GM12891 (cell line): ENCODE measurements at places on chromosomes 16 and 17.

- DNase-seq = no peak
These were observed 14.2 kb downstream of the USP36 start for GRCh38 chr17:78826421-78826820.

DNA sequence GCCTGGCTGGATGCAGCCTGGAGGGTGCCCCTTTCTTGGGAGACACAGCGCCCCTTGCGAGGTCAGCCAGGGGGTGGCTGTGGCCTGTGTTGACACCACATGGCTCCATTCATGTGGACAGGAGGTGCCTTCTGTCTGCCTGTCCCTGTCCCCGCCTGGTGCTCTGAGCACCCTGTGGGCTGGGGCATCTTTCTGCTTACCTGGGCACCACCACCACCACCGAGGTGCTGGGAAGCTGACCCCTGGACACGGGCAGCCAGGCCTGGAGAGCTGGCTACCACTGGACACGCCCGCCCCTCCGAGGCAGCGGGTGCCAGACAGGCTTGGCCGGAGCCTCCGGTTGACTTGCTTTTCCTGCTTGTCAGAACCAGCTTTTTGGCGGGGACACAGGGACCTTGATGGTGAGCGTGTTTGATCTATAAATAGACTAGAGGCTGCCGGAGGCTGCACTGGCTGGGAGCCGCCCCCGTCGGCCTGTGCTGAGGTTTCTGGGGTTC, 121.3 kb upstream of the GSE1 start:
- DNase-seq = no peak

DNA sequence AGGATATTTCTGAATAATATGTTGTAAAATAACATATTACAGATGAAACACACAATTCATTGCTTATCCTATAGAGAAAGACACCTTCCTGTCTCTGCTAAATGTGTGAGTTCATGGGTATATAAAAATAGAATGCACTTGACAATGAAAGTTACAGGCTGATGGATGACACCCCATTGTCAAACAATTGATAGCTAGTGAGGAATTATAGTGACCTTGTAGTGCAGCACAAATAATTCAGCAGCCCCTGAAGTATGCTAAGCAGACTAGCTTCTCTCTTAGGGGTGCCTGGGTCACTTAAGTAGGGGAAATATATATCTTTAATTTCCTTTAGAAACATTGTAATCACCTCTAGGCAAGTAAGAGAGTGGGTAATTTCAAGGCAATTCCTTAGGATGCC, 826.2 kb downstream of the CDH8 start:
- DNase-seq = no peak

GRCh38 chr16:57482845-57483545, 3.3 kb downstream of the DOK4 start:
- DNase-seq = no peak

DNA sequence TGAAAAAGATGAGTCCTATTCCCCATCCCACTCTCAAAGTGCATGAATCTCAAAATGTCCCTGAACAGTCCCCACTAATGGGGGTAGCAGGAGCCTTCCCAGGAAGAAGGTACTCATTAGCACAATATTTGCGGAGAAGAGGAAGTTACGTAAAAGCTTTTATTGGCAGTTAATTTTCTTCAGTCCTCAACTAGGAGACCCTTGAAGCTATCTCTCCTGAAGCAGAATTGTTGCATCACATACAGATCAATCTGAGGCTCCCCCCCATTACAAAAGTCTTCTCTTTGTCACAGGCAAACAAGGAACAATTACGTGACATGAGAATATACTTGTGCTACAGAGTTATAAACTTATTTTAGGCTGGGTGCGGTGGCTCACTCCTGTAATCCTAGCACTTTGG, 14.2 kb downstream of the SLFN12L start:
- DNase-seq = no peak

DNA sequence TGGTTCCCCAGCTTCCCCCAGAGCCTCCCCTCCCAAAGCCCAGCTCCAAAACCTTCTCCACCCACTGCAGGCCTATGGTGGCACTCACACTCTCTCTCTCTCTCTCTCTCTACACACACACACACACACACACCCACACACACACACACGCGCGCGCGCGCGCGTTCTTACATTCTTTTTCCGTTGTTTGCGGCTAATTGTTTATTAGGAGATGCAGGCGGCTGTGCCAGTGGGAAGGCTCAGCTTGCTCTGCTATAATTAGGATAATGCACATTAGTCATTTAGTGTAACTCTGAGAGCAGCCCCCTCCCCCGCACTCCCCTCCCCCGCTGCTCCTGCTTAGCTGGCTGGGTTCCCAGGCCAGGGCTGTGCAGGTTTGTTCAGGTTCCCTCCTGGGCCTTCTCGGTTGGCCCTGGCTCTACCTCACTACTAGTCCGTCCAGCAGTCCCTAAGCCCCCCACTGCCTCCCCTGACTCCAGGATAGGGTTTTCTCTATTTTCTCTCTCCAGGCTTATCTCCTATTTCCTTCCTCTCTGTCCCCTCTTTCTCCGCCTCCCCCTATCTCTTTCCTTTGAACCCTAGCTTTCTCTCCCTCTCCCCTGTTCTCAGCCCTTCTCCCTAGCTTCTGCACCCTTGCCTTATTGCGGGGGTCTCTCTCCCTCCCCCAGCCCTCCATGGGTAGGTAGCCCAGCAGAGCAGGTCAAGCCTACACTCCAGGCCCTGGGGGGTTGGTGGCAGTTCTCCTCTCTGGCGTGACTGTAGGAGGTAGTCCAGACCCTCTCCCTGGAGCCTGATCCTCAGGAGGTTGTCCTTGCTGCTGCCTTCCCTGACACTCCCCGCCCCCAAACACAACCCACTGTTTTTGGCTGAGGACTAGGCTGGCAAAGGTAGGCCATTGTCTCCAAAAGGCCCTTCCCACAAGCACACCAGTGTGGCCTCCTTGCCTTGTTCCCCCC, 34.0 kb downstream of the TMEM132E start:
- no peak for DNase-seq

DNA sequence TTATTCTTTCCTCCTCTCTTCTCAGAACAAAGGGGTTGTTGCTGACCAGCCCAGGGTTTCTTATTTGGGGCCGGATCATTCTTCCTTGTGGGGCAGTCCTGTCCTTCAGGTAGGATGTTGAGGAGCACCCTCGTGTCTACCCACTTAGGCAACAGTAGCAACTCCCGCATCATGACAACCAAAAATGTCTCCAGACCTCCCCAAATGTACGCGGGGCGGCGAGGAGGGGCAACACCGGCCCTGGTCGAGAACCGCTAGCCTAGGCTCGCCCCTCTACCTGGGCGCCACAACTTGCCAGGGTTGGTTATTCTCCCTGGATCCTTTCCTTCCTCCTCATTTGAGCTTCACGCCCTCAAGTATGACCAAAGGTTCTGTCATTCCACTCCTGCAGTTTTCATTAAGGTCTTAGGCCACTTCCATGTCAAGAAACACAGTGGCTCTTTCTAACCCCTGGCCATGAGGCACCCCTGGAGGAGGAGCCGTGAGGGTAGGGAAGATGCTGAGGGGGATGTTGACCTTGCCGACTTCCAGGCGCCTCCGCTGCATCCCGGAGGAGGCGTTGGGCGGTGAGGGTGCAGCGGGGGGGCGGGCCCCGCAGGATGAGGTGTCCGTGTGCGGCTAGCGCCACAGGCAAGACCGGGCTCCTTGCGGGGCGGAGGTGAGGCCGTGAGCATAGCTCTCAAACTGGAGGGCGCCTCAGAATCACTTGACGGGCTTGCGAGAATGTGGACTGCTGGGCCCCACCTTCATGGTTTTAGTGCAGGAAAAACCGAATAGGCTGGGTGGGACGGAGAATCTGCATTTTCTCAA, 712 bp upstream of the SPECC1 start:
- peak; percentile 25 for DNase-seq

DNA sequence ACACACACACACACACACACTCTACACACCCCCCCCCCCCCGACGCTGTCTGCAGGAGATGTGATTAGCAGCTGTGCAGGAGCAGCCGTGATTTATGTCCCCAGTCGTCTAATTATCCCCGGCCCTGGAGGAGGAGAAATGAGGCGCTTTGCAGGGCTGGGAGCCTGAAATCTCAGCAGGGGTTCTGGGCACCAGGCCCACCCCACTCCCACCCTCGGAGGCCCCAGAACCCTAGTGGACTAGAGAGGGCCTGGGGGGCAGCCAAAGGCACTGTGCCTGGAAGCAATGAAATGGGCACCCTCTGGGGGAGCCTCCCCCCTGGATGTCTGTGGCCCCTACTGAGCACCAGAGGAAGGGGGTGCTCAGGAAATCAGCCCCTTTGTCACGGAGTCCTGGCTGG, 134.2 kb upstream of the CIBAR2 start:
- DNase-seq = no peak

- no peak for DNase-seq
These were observed 28.4 kb upstream of the ZFPM1 start for GRCh38 chr16:88424587-88425235.

- DNase-seq = no peak
These were observed 385.2 kb downstream of the NPIPA8 start for GRCh38 chr16:17951378-17951777.

DNA sequence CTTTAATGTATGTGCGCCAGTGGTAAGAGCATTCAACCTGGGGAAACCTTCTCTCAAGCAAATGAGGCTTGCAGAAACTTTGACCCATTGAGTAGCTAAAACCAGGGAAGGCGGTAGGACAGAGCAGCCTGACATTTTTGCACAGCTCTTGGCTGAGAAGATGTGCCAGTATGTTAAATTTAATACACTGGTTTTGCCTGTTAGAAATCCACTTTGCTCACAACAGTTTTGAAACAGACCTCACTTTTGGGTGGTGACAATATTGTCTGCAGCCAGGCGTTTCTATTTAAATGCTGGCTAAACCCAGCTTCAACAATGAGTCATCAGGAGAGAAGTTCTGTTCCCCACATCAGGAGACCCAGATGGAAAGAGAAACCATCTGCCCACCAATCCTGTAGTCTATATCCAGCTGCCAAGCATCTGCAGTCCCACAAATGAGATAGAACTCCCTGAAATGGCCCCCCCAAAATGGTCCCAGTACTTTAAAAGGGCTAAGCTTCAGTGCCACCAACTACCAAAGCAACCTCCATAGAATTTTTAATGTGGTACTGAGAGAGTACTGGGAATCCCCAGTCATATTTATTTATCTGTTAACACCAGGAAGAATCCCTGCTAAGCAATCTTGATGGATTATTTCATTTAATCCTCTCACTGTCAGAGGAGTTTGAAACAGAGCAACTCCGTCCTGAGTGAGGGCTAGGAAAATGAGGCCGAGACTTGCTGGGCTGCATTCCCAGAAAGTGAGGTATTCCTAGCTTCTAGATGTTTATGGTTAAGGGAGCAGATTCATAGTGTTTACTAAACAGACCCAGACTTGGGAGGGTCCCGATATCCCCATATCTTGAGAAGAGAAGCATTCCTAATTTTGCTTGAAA, 29.0 kb upstream of the CLEC3A start:
- no peak for DNase-seq

GRCh38 chr16:159136-159849, 6.5 kb upstream of the HBM start:
- DNase-seq = no peak

- no peak for DNase-seq
These were observed 5.3 kb downstream of the EFNB3 start for GRCh38 chr17:7710301-7710700.

- DNase-seq = no peak
These were observed 159.0 kb downstream of the RAB11FIP4 start for GRCh38 chr17:31550389-31551056.

GRCh38 chr16:59181821-59182420, 447.8 kb upstream of the GOT2 start:
- DNase-seq = no peak

- DNase-seq = no peak
These were observed 74.1 kb downstream of the CCDC182 start for GRCh38 chr17:57670769-57671569.

GRCh38 chr17:35498448-35499178, 38.9 kb downstream of the SLFN12L start:
- DNase-seq = no peak

DNA sequence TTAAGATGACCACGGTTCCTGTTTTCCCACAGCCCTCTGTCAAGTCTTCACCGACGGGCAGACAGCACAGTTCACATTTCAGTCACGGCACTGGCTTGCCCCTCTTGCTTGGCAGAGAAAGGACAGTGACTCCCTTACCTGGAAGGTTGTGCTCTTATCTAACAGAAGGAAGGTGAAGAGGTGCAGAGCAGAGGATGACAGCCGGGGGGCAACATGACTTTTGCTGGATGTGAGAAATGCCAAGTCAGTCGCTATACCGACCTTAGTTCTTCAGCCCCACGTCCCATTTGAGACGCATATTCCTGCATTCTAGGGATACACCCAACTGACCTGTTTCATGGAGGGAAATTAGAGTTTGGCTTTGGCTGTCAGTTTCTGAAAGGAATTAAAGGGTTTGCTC, 492.3 kb downstream of the NPIPA7 start:
- DNase-seq = no peak
